Ureter (tissue), 1 donor: ENCODE measurements at places on chromosomes 4 and X.

DNA sequence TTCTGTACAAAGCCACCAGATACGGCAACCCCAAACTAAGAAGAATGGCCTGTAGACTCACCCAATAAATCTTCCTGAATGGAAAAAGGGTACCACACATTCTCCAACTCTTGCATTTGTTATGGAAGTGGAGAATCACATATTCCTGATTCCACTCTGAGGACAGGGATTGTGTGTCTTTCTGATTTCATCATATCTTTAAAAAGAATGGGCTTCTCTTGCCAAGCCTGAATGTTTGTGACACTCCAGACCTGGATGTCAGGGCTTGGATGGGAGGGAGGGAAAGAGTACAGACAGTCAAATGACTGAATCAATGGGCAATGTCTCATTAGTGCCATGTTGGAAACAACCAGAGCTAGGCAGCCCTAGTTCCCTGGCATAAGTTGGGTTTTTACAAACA lies 77.4 kb downstream of the PLAC1 start:
- no peak for DNase-seq

DNA sequence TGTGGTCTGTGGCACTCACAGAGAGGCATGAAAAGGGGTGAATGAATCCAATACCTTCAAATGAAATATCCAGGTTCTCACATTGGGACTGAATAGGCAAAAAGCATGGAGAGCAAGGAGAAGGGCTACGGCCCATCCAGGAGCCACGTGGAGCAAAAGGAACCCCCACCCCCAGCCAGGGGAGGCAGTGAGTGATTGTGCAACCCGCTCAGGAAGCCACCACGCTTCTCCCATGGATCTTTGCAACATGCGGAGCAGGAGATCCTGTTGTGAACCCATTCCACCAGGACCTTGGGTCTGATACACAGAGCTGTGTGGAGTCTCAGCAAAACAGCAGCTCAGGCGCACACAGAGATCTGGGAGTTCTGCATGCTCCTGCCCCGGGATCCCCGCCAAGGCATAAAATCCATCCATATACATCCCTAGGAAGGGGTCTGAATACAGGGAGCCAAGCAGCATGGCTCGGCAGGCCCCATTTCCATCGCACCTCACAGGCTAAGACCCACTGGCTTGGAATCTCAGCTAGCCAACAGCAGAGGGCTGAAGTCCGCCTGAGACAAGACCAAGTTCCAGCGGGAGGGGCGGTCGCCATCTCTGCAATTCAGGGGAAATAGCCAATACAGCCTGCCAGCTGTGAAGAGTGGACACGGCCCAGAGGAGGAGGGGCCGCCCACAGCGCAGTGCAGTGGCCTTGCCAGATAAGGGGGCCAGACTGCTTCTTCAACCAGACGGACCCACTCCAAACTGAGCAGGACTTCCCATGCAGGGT lies 80.2 kb downstream of the FGF16 start:
- DNase-seq = no peak

GRCh38 chr4:170089668-170090351 lies at the start of gene AADAT:
Gene AADAT (minus strand): TSS chr4:170089956. CDS start chr4:170089690, 266 bp downstream.
- DNase-seq = peak; percentile 80

DNA sequence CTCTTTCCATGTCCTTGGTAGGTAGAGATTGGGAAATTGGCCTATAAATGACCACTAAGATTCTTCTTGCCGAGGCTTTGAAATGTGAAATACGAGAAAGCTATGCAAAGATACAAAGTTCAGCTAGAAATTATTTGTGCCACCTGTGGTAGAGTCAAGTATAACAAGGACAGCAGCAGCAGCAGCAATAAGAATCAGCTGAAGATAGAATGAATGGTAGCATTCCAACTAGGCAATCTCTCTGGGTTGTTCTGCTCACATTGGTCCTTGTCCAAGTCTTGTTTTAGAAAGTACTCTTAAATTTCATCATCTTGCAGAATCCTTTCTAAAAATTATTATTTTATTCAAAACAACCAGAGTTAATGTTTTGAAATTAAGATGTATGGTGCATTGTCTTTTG lies 67.8 kb upstream of the PCDH10 start:
- no peak for DNase-seq

- no peak for DNase-seq
Measured at GRCh38 chrX:103513067-103513466, 6.2 kb downstream of the RAB40A start.

DNA sequence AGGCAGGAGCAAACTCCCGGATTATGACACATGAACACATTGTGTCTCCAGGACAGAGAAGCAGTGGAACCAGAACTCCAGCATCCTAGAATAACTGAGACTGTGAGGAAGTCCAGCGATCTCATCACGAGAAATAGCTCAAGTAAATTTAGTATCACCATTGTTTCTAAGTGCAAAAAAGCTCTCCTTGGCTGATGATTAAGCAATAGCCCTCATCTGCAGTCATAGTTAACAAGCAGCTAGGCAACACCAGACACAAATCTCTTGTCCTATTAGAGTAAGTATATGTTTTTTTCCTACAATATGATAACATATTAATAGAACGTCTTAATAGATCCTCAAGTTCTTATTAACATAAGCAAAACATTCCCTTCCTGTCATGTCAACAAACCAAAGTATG lies 2.4 kb upstream of the CFAP299 start:
- DNase-seq = no peak

DNA sequence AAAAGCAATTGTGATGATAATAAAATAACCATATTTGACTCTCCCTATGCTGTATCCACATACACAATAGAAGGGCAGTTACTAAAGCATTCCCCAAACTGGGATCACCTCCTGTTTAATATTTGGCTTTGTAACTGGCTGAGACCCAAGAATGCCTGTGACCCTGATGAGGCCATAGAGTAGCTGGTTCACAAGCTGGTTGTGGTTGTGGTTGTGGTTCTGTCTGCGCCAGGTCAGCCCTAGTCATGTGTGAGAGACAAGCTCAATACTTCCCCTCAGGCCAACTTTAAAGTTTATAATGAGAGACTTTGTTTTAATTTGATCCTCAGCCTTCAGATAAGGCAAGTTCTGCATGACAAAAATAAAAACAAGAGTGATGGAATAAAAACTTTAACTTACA lies 209.9 kb downstream of the PARM1 start:
- DNase-seq = no peak

- DNase-seq = no peak
Measured at GRCh38 chr4:2583517-2583916, 47.1 kb downstream of the FAM193A start.

- no peak for DNase-seq
Measured at GRCh38 chrX:17442898-17443297, 67.9 kb downstream of the NHS start.

DNA sequence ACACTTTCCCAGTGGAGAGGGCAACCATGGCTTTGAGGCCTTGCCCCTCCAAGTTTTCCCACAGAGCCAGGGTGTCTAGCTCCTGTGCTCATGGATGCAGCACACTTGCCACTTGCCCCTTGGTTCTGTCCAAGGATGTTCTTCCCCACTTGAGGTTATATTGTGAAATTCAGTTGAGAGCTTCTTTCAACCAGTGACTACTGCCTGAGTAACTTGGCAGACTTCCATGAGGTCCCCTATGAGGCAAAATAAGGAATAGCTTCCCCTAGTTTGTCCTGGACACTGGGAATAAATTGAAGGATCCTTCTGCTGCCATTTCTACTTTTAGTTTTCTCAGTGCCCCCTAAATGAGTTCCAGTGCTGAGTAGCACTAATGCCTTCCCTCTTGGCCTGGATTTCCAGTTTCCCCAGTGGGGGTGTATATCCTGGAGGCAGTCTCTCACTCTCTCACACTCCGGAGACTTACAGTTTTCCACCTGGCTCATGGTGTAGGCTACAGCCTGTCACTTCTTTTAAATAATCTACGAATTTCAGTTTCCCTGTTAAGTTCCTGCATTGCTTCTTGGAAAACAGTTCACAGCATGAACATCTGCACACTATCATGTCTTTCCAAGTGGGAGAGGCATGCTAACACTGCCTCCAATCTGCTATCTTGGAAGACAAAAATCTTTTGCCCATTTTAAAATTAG lies 36.4 kb upstream of the ADH4 start:
- no peak for DNase-seq

DNA sequence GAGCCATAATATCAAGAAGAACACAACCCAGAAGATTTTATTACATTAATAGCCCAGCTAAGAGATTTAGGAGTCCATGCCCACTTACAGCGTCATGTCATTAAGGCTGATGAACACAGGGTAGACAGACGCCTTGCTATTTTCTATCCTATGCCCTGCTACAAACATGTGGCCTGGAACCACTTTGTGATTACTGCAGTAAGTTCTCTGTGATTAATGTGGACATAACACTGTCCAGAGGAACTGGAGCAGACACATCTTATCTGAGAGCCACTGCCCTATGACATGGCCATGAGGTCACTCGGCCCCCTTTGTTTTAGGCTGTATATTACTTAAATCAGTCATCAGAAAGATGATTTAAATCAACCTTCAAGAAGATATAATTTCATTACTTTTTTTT lies 211.7 kb downstream of the MAML3 start:
- DNase-seq = no peak

DNA sequence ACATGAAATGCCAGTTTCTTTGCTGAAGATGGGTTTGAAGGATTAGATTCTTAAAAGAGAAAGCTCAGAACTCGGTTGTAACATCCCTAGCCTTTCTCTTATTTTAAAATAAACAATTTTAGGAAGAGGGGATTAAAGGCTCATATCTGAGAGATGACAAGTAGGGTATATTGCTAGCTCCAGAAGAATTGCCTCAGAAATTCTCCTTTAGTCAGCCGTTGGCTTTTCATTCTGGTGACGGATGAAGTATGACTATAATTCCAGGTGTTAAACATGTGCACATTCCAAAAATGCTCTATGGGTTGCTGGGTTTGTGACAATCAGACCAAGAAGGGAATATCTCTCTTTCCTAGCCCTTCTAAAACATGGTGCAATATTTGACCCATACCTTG lies 17.8 kb downstream of the DKK2 start:
- no peak for DNase-seq

GRCh38 chr4:113524096-113524495 lies 237.4 kb downstream of the CAMK2D start:
- no peak for DNase-seq

GRCh38 chr4:80125252-80126177 lies 52.5 kb upstream of the ANTXR2 start:
- no peak for DNase-seq

DNA sequence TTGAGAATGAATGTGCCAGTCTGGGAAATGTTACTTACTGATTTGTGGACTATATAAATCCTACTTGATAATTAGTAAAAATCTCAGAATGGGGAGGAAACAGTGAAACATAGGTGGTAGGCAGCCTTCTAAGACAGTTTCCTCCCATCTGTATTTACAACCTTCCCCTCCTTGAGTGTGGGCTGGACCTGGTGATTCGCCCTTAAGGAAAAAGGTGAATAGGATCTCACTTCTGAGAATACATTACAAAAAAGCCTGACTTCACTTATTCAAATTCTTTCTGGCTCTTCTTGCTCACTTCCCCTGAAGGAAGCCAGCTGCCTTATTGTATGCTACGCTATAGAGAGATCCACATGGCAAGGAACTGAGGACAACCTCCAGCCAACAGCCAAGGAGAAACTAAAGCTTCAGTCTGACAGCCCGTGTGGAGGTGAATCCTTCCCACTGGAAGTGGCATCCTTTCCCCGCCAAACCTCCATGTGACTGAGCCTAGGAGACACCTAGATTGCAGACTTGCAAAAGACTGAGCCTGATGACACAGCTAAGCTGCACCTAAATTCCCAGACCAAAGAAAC lies 585.0 kb downstream of the STPG2 start:
- no peak for DNase-seq

DNA sequence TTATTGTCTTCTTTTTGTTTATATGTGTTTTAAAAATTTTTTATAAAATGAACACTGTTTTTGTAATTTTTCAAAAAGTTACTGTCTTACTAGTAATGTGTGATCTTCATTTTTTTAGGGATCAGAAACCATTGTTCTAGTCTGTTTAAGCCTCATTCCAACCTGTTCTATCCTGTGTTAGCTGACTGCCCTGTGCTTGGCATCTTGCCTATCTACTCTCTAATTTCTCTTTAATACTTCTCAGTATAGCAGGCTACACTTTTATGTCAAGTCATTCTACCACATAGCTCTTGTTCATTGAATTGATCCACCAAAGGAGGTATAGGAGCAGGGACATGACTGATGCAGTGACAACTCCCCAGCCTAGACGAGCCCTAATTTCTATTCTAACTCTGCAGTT lies 70.2 kb upstream of the PLS3 start:
- DNase-seq = no peak

DNA sequence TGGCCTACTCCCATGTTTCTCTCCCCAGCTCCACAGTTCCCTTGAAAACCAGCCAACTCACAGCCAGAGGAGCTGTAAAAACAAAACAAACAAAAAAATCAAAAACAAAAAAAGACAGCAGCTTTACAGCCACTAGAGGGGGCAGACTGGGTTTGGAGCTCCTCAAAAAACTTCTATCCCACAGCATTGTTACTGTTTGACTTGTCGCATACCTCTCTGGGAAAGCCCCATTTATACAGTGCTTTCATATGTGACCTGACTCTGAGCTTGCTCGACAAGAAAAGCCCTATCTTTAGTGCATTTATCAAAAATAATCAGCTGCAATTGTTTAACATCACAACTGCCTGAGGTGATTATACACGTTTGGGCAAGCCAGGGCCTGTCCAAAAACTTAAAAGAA lies 21.6 kb downstream of the TSPAN6 start:
- no peak for DNase-seq

DNA sequence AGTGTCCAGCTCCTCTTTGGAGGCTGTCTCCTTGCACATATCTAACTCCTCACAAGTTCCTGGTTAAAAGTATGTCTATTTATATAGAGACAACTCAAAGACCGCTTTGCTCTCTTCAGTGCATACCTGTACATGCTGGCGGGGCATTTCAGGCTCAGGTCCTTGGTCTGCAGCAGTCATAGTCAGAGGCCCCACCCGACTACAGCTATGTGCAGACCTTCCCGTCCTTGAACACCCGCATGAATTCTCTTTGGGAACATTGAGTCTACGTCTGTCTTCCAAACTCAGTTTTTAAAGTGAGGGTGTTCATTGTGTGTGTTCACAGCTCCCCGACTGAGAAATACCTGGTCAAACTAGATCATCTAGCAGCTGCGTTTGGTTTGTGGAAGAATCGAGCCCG lies 4.2 kb downstream of the BCOR start:
- no peak for DNase-seq

DNA sequence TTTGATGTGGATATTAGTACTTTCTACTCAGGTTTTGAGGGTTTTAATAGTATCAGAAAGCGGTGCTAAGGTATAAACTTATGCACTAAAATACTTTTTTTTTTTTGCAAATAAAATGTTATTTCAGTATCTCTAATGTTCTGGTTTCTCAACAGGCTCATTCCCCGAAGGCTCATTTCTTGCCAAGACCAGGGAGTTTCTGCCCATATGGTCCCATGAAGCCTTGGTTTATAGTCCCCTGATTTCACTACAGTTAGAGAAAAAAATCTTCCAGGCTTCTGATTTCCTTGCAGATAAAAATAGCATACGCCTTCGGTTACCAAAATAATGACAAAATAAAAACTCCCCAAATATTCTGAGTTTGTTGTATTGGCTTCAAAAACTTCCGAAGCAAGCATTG lies 814.2 kb upstream of the PABPC4L start:
- no peak for DNase-seq

- no peak for DNase-seq
Measured at GRCh38 chr4:80362578-80363181, 27.1 kb downstream of the CFAP299 start.
